A549 (cell line): ENCODE measurements at places on chromosomes 12 and 14.

- DNase-seq, result no peak
Measured at GRCh38 chr12:95088379-95088778, 15.0 kb upstream of the NR2C1 start.

DNA sequence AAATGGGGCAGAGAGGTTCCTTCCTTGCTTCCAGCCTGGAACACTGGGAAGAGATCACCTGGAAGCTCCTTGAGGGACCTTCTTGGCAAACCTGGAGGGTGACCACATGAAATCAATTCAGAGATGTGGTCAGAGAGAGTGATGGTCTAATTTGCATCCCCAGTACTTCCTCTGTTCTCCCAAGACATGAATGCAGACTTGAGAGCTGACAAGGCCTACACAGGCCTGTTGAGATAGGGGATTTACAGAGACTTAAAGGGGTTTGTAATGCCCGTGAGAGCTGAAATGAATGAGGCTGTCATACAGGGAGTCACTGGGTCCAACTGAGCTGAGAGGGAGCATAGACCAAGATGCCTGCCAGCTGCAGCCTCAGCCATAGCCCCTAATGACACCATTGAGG, 45.1 kb downstream of the TMX1 start:
- DNase-seq, result no peak

GRCh38 chr14:51328772-51329353, 88.8 kb downstream of the TMX1 start:
- no peak for DNase-seq

- DNase-seq, result no peak
Measured at GRCh38 chr12:2578211-2578610, 216.6 kb upstream of the FKBP4 start.

GRCh38 chr12:1592444-1593173, 1.8 kb downstream of the FBXL14 start:
- no peak for DNase-seq

- DNase-seq, result no peak
Measured at GRCh38 chr14:68741839-68742470, 50.9 kb downstream of the ZFP36L1 start.

- DNase-seq, result peak; percentile 57
Measured at GRCh38 chr12:11228296-11228879, 41.1 kb downstream of the PRB3 start.
